ENCODE measurements at places on chromosomes 13 and 19.

DNA sequence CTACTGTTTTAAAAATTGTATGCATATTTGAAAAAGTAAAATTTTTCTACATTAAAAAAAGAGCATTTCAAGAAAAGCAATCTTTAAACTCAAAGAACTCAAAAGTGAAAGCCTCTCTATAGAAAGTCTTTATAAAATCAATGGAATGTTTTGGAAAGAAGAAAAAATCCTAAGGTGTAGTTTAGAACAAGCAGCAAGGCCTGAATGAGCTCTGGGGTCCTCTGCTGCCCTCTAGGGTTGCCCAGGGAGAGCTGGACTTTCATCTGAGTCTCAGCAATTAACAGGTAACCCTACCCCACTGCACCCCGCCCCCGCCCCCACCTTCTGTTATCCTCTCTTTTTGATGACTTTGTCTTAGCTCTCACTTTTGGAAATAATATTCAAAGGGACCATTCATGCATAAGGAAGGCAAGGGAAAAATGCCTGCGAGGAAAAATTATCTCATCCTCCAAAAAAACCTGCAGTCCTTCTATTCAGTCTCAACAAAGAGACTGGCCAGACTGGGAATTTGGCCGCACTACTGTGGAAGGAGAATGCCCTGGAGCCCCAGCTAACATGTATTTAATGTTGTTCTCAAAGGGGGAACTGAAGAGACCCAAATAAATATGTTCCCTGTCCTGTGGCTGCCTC lies 24.1 kb downstream of the SLC25A30 start:
- DNase-seq, result no peak

- DNase-seq, result no peak
These were observed 141.6 kb upstream of the SOX1 start for GRCh38 chr13:111925146-111925875.

- no peak for DNase-seq
These were observed at the start of gene IFI30 for GRCh38 chr19:18173572-18174288. TSS of gene IFI30 (plus strand) at chr19:18173813. CDS start at chr19:18173842, 29 bp downstream.

DNA sequence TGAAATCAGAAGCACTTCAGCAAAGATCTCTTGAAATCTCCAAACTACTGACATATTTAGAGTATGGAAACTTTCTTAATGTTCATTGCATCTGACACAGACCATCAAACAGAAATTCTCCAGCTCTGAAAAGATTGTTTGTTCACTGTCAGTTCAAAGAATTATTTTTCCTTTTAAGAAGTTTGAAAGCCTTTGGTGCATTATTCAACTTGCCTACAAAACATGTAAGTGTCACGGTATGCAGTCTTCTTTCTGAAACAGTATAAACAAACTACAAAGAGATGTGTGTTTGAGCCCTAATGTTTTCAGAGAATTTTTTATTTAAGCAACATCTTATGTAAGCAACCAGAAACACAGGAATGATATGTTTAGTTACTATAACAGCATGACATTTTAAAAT lies 125.4 kb downstream of the FGF14 start:
- DNase-seq, result no peak

DNA sequence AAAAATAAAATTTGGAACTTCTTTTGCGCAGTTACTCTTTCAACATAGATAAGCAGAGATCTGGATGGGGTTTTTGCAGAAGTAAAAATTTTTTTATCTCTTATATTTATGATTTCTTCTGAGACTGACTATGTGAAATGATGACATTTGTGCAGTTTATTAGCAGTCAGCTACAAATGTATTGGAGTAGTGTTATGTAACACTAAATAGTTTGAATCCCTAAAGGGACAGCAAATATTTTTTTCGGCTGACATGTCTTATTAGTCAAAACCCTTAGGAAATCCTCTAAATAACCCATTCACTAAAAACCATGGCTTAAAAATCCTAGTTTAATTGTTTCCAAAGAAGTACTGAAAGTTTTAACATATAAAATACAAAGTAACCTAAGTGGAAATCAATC lies 48.0 kb upstream of the EDNRB start:
- DNase-seq, result no peak

GRCh38 chr13:80441968-80442367 lies 101.0 kb upstream of the SPRY2 start:
- no peak for DNase-seq

DNA sequence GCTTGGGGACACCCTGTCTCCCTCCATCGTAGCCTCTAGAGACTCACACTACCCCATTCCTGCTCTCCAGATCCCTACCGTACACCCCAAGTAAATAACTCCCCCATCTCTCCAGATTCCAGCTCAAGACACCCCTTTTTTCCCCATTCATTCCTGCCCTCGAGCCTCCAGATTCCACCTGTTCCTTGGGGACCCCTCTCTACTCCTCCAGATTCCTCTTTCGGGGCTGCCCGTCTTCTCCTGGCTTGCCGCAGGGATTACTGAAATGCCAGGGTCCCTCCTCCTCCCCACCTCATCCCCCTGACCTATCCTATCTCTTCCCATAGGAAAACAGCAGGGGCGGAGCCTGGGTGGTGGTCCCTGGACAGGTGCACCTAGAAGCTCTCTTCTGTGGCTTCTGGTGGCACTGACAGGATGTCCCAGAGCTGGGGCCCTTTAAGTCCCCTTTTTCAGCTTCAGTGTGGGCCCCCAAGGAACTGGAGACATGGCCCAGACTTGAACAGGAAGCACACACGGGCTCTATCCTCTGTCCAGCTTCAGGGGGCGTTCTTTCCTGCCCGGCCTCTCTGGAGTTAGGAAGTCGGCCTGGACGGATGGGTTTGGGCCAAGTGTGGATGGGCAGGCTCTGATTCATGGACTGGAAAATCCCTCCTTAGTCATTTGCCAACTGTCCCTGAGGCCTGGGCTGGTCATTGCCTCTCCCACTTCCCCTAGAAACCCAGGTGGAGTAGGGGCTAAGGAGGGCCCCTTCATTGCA lies 1.2 kb downstream of the ZSWIM4 start:
- no peak for DNase-seq

- no peak for DNase-seq
These were observed 1.3 kb downstream of the ITGBL1 start for GRCh38 chr13:101453784-101454201.

DNA sequence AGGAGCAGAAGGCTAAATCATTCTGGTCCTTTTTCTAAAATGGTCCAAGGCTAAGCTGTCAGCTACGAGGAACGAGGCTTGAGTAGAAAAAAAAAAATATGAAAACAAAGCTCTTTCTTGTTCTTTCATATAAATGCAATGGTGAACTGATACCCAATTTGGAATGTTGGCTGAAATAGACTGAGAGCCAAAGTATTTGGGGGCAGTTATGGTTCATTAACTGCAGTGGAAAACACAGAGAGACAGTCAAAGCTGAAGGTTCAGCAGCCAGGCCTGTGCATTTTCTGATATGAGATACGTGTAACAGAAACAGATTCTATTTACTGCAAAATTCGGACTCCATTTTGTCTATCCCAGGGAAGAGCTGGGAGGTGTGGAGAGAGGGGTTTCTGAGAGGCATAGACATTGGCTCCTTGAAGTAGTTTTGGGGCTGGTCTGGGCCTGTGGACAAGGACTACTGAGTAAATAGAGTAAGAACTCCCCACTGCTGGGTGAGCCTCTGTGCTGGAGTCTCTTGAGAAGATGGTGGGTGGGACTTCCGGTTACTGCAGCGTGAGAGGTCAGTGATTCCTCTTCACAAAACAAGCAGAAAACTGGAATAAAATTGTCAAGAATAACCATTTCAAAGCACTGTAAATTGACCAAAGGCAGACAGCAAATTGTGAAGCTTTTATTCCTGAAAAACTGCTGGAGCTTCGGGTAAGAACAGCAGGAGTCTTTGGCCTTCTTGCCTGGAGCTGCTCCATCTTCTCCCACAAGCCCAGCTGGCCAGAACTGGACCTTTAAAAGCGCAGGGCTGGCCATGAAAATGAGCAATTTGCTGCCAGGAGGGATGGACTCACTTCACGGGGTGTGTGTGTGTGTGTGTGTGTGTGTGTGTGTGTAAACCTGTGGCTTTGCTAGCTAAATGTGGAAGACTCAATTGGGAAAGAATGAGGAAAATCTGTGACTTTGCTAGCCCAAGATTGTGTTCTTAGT lies 43.1 kb upstream of the CNMD start:
- no peak for DNase-seq

DNA sequence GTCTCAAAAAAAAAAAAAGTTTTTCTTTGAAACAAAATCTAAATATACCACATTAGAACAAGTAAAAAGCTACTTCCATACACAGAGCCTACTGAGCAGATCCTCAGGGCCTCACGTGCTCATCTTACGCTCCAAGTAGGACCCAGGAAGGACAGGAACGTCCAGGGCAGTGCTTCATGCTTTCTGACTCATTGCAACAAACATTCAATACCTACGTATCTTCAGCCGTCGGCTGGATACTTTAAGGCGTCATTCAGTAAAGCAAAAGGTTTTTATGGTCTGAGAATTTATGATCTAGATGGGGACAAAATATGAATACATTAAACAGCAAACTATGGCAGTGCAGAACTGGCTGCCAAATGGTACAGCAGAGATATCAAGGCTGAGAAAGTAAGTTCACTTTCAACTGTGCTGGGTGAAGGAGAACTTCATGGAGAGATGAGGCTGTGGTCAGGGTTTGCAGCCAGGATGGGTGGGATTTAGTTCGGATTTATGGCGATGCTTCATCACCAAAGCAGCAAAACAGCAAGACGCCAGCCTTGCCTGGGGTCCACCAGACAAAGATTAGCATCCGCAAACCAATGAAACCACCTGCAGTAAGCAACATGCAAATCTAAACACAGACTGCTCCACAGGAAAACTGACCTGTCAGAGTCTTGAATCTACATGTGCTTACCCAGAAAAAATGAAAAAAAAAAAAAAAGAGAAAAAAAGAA lies 20.5 kb downstream of the CARS2 start:
- no peak for DNase-seq

DNA sequence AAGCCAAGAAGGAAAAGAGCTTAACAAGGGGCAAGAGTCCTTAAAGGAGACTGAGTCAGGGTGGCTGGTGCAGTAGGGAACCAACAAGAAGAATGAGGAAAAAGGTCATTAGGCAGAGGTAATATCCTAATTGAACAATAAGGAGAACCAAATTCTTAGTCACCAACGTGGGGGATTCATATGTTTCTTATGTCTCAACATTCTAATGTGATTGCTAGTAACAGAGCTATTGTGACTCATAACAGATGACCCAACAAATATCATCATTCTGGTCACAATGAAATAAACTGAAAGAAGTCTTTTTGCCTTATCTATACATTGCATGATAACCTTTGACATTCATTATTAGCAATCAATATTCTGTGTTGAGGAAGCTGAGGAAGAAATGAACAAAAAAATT lies 101.6 kb downstream of the RAP2A start:
- DNase-seq, result no peak

GRCh38 chr13:51231456-51231855 lies 9.3 kb downstream of the FAM124A start:
- no peak for DNase-seq

- no peak for DNase-seq
These were observed 142.3 kb downstream of the KLF12 start for GRCh38 chr13:73991884-73992283.

DNA sequence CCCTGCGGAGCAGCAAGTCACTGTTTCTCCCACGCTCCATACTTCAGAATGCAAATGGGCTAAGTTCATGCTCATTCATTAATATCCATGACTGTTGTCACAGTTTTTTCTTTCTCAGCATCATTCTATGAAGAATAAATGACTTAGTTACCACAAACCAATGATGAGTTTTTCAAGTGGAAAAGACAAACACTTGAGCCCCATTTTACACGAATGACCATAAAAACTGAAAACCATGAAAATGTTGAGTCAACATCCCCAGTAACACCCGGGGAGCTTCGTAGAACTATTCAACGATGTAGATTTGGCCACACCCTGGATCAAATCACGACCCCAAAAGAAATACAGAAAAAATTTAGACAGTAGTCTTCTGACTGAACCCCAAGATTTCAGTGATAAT lies 99.8 kb upstream of the GJB6 start:
- no peak for DNase-seq

- DNase-seq, result no peak
These were observed 91.1 kb downstream of the TUBA3C start for GRCh38 chr13:19090495-19090894.

DNA sequence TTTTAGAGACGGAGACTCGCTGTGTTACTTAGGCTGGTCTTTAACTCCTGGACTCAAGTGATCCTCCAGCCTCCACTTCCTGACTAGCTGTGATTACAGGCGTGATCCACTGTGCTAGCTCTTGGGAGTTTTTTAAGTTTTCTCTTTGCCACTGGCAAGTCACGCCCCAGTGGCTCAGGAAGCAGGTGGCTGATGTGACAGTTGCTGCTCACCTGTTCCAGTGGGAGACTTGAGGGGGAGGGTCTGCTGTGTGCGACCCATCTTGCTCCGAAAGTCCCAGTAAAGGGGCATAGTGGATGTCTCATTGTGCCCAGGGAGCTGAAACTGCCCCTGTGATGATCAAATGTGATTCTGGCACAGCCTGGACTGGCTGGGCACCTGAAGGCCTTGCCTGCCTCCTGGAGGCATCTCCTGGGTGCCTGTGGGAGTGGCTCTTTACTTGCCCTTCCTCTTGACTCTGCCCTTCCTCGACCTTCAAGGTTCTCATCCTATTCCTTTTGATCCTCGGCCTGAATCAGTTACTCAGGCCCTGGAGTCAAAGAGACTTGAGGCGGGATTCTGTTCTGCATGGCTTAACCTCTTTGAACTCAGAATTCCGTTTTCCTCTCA lies 7.8 kb downstream of the SMARCA4 start:
- no peak for DNase-seq

DNA sequence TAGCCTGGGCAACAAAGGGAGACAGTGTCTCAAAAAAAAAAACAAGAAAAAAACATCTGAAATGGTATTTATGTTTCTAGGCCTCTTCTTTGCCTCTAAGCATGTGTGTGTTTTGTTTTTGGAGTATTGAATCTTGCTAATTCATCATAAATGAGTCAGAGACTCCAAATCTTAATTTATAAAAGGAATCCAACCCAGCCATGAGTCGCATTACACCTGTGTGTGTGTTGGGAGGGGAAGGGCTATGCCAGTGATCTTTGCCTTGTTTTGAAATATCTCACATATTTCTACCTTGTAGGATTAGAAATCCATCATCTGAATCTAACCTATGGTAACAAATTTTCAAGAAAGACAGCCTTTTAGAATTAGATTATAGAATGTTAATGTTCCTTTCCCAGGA lies 4.0 kb downstream of the ZNF331 start:
- no peak for DNase-seq

DNA sequence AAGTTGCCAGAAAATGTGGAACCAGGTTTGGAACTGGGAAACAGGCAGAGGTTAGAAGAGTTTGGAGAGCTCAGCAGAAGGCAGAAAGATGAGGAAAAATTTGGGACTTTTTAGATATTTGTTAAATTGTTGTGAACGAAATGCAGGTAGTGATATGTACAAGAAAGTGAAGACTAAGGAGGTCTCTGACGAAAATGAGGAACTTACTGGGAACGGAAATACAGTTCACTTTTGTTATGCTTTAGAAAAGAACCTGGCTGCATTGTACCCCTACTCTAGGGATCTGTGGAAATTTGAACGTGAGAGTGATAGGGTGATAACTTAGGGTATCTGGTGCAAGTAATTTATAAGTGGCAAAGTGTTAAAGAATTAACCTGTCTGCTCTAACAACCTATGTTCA lies 632.4 kb downstream of the SLITRK5 start:
- DNase-seq, result no peak

- DNase-seq, result no peak
These were observed 61.8 kb upstream of the RANBP3 start for GRCh38 chr19:6039566-6040225.

Data from T follicular helper cell (primary cell).